Activated CD4-positive, alpha-beta T cell treated with anti-CD3 and anti-CD28 coated beads, Interleukin-2, amount 10 ng/mL, durations not matched to agents 7 days and 5 days (primary cell): ENCODE measurements at places on chromosomes 6 and 20.

DNA sequence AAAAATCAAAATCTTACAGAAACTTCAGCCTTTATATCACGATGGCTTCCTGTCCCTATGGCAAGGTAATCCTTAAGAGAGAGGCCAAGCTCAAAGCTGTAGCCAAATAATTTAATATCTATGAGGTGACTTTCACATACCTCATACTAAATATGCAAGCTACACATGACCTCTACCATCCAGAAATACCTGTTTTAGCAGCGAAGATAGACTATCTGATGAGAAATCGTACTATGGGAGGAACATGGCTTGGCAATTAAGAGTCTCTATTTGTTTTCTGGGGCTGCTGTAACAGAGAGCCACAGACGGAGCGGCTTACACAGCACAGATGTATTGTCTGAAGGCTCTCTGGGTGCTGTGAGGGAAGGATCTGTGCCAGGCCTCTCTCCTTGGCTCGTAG, 31.0 kb upstream of the SALL4 start:
- no peak overlapping the region for H3K27ac ChIP-seq
- H3K4me3 ChIP-seq, result no peak overlapping the region
- no peaks in the 10 kb centered on the region for H3K36me3 ChIP-seq
- DNase-seq, result no peak

DNA sequence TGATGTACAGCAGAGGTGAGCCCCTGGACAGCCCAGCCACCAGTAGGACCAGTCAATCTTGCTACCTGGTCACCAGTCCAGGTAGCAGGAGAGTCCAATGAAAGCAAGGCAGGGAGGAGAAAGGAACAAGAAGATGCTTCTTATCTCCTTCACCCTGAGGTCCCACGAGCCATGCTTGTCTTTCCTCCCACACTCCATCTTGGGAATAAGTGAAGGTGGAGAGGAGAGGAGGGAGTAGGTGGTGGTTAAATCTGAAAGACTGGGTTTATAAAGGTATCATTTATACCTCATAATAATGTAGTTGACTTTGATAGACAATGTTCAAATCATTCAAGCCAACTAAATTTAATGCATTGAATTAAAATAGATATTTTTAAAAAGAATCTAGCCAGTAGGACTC, 35.9 kb downstream of the LAMP5 start:
- no peak overlapping the region for H3K4me3 ChIP-seq
- H3K4me1 ChIP-seq, result no peaks in the 10 kb centered on the region
- H3K27me3 ChIP-seq, result no peaks in the 10 kb centered on the region
- H3K36me3 ChIP-seq, result no peaks in the 10 kb centered on the region

DNA sequence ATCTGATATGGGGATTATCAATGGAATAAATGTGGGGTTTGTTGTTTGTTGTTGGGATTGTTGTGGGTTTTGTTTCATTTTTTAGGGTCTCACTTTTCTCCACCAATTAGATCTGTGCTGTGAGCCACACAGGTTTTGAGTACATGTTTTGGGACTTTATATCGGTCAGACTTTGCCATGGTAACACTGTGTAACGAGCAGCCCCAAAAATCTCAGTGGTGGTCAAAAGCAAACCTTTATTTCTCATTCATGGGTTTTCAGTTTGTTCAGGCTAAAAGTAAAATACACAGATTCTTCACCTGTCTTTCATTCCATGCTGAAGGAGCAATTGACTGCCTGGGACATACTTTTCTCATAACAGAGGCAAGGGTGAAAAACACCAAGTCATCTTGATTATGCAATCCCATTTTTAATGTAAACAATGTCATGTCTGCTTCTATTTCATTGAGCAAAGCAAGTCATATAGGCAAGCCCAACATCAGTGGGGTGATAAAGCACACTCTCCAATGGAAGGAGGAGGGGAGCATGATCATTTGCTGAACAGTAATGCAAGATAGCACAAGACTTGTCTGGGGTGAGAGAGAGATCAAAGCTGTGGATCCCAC, 101.1 kb upstream of the PLCB4 start:
- no peak overlapping the region for H3K4me3 ChIP-seq
- no peak for DNase-seq
- no peaks in the 10 kb centered on the region for H3K27me3 ChIP-seq
- no peaks in the 10 kb centered on the region for H3K36me3 ChIP-seq

GRCh38 chr20:62702895-62703852, 5.5 kb upstream of the NTSR1 start:
- peaks cover 16% of the 10 kb centered on the region for H3K4me1 ChIP-seq
- DNase-seq, result peak; percentile 12
- H3K27ac ChIP-seq, result peak overlapping the region; percentile 79
- H3K4me3 ChIP-seq, result no peak overlapping the region
- peaks cover 12% of the 10 kb centered on the region for H3K27me3 ChIP-seq

DNA sequence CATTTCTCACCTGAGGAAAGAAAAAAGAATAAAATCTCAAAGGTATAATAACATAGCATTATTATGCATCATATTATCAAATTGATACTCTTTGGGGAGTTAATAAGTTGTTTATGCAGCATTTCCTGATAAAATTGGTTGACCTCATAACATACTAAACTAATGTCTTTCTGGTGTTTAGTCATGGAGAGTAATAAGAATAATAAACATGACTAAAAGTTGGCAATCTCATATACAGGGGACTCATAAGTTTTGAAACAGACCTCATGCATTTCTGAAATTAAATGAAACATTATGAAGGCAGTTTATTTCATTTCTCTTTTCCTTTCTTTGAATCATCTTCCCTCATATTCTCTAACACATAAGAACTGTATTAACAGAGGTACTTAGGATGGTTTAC, 60.5 kb upstream of the PRDM1 start:
- H3K27me3 ChIP-seq, result peaks cover 20% of the 10 kb centered on the region
- no peak overlapping the region for H3K27ac ChIP-seq
- H3K4me1 ChIP-seq, result peaks cover 5% of the 10 kb centered on the region
- H3K36me3 ChIP-seq, result peaks cover 4% of the 10 kb centered on the region
- no peak for DNase-seq

DNA sequence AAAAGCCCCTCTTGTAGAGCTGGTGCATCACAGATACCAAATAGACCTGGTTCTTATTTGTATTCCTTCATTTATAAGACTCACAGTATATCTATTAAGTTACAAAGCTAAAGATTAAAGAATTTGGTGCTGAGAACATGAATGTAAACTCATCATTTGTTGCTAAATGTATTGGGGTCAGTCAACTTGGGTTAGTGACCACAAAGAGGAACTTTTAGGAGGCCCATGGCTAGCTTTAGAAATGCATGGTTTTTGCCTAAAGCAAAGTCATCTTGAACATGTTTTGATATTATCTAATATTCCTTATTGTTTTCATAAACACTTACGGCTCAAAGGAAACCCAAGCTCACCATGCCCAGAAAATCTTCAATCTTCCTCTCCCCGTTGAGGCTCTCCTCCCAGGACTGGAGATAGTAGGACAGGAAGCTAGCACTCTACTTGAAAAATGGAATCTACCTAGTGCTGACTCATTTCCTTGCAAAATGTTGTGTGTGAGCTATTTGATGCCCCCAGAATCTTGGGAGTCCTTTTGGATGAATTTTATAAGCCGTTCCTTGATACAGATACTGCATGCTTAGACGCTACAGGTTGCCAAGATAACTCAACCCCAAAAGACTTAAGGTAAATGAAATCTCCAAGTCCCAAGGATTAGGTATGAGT, 121.4 kb downstream of the BMP2 start:
- no peaks in the 10 kb centered on the region for H3K4me1 ChIP-seq
- DNase-seq, result no peak
- H3K27ac ChIP-seq, result no peak overlapping the region
- no peak overlapping the region for H3K4me3 ChIP-seq
- H3K36me3 ChIP-seq, result no peaks in the 10 kb centered on the region

DNA sequence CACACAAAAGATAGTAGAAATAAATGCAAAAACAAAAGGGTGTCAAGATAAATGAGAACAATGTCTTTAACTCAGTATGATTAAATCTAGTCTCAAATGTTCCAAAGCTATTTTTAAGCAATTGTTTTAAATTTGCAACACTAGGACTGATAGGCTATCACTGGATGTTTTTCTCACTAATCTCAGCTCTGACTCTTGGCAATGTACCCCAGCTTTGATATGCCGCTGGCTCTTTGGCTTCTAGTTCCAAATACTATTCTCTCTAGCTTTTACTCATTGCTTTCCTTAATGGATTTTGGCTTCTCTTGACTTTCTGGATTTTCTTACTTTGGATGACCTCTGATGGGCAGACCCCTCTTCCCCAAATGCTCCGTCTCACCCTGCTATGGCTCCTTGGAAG, 116.0 kb upstream of the SLC35B3 start:
- peaks cover 2% of the 10 kb centered on the region for H3K27me3 ChIP-seq
- no peak for DNase-seq
- H3K27ac ChIP-seq, result no peak overlapping the region

- no peak for DNase-seq
- no peaks in the 10 kb centered on the region for H3K4me1 ChIP-seq
- no peak overlapping the region for H3K4me3 ChIP-seq
- H3K27ac ChIP-seq, result no peak overlapping the region
- peaks cover 1% of the 10 kb centered on the region for H3K27me3 ChIP-seq
- H3K36me3 ChIP-seq, result peaks cover 29% of the 10 kb centered on the region
Observed at GRCh38 chr6:31419842-31420241, 16.4 kb downstream of the MICA start.

DNA sequence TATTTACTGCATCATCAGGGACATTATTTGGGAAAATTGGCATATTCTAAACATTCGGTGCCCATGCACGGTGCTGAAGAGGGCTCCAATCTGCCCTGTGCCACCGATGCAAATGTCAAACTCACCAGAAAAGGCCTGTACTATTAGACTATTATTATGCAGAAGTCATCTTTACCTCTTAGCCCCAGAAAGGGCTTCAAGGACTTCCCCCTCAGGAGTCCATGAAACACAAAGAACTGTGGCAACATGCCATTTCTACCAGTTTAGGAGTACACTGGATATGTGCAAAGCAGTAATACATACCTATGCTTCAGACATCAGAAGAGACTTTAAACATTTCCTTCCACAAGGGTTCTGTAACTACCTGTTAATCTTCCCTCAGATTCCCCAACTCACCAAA, 8.6 kb downstream of the DIDO1 start:
- H3K36me3 ChIP-seq, result peaks cover 24% of the 10 kb centered on the region
- no peaks in the 10 kb centered on the region for H3K27me3 ChIP-seq
- peak overlapping the region; percentile 90 for H3K27ac ChIP-seq
- H3K4me3 ChIP-seq, result peak overlapping the region; percentile 77

- no peak for DNase-seq
- no peaks in the 10 kb centered on the region for H3K27me3 ChIP-seq
- H3K4me1 ChIP-seq, result no peaks in the 10 kb centered on the region
- H3K36me3 ChIP-seq, result no peaks in the 10 kb centered on the region
- H3K4me3 ChIP-seq, result no peak overlapping the region
- no peak overlapping the region for H3K27ac ChIP-seq
Observed at GRCh38 chr20:12570371-12570770, 438.4 kb upstream of the SPTLC3 start.

DNA sequence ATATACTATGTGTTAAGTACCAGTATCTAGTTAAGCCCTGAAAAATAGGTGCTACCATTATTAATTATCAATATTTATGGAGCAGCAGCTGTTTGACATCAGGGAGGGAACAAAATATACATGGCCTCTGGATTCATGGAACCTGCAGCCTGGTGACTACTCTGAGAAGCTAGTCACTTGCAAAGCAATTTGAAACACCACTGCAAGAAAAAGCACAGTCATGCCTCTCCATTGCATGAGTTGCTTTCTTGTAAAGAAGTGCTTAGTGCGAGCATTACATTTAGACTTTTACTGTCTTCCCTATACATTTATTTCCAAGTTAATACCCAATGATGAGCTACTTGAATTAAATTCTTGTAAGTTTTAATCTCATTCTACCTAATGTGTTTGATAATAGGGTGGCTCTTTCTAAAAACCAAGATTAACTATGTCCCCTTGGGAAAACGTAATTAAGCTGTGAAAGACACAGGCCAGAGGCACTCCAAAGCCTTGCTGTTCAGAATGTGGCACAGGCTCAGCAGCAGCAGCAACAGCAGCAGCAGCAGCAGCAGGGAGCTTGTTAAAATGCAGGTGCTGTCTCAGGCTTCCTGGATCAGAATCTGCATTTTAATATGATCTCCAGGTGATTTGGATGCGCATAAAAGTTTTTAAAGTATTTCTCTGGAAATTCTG, 83.6 kb downstream of the PFDN4 start:
- no peaks in the 10 kb centered on the region for H3K4me1 ChIP-seq
- H3K4me3 ChIP-seq, result no peak overlapping the region
- H3K27me3 ChIP-seq, result peaks cover 5% of the 10 kb centered on the region
- H3K27ac ChIP-seq, result no peak overlapping the region
- no peak for DNase-seq

GRCh38 chr20:48025051-48025515, 239.8 kb upstream of the SULF2 start:
- H3K36me3 ChIP-seq, result no peaks in the 10 kb centered on the region
- peaks cover 11% of the 10 kb centered on the region for H3K27me3 ChIP-seq
- DNase-seq, result no peak

- no peaks in the 10 kb centered on the region for H3K27me3 ChIP-seq
- H3K4me1 ChIP-seq, result no peaks in the 10 kb centered on the region
- DNase-seq, result no peak
- H3K4me3 ChIP-seq, result no peak overlapping the region
Observed at GRCh38 chr6:85065831-85066230, 301.4 kb upstream of the TBX18 start.

DNA sequence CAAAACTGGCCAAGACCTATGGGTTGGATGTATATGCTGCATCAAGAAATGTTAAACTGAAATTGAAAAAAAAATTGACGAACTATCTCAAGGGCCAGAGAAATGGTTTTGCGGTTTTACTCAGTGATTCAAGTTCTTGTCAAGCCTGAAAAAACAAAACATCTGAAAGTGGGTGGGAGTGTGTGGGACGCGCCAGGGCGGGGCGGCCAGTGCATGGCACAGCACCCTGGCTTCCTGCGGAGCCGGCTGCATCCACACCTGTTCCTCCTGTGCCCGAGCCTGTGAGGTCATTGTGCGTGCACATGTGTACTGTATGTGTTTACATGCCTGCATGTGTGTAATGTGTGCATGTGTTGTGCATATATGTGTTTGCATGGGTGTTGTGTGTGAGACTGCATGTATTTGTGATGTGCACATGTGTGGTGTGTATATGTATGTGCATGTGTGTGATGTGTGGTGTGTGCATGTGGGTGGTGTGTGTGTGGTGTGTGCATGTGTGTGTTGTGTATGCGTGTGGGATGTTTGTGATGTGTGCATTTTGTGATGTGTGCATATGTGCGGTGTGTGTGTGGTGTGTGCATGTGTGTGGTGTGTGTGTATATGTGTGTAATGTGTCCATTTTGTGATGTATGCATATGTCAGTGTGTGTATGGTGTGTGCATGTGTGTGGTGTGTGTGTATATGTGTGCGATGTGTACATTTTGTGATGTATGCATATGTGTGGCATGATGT, 59.8 kb downstream of the CDH4 start:
- no peaks in the 10 kb centered on the region for H3K4me1 ChIP-seq
- H3K27ac ChIP-seq, result no peak overlapping the region
- H3K4me3 ChIP-seq, result no peak overlapping the region
- H3K36me3 ChIP-seq, result no peaks in the 10 kb centered on the region
